Inflammatory macrophage treated with lipopolysaccharide for 1 hour (primary cell): ENCODE measurements at places on chromosomes 16 and 17.
A peak's percentile ranks its signal among the peaks of the same experiment; 100 is the strongest.

GRCh38 chr17:75664099-75664549 is 2.8 kb downstream of the RECQL5 start:
- DNase-seq = no peak

DNA sequence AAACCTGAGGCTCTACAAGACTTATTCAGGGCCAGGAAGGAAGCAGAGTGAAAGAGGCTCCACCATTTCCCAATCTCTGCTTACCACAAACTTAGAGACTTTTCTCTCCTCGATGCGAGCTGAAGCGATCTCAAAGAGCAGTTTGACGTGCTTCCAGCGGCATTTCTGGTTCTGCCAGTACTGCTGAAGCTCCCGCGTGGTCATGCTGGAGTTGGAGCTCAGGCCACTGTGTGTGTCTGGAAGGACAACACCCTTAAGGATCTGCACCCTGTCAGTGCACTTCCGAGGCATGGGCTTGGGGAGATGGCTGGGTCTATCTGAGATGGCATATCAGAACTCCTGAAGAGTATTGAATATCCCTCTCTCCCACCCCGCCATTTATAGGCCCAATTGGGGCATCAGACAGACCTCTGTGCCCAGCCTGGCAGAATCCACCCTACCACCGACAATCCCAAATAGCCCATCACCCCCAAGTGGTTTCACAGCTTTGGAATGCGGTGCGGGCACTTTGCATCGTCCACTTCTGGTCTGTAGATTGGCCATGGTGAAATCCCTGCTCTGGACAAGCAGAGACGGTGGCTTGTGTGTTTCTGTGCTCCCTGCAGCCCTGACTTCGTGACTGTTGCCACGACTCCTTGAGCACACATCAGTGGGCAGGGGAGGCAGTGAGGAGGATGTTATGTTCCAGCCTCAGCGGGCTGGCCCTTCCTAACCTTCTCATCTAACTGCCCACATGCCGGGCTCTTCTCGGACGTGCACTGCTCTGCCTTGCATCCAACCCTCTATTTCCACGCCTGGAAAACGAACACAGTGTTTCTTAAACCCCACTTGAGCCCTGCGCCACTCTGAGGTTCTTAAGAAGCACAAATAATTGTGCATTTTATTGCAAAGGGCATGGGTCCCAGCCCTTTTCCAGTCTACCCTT is 5.2 kb downstream of the SNX20 start:
- DNase-seq = no peak

- DNase-seq = no peak
Observed at GRCh38 chr17:40846515-40847144, 20.4 kb downstream of the KRT12 start.

GRCh38 chr17:58089111-58089510 is 5.9 kb downstream of the DYNLL2 start:
- no peak for DNase-seq

DNA sequence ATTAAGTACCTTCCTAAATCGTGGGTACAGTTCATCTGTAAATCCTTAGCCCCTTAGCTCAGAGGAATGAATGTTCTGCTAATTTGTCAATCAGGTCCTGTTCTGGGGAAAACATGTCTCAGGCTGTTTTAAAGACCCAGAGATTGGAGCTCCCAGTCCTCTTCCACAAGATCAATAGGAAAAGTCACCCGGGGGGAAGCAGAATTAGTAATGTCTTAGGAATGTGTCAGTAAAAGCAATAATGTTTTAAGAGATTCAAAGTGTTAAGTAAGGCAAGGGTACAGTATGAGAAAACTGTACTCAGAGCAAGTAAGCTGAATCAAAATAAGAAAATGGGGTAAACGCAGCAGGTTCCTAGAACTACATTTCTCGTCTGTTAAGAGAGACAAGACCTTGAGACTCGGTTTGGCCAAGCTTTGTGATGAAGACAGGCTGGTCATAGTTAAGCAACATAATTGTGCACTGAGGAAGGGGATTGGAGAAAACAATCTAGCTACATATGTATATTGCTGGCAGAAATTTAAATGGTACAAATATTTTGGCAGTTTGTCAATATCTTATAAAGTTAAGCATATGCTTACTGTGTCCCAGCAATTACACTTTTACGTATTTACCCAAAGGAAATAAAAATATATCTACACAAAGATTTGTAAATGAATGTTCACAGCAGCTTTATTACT is 192.9 kb upstream of the C17orf78 start:
- no peak for DNase-seq

DNA sequence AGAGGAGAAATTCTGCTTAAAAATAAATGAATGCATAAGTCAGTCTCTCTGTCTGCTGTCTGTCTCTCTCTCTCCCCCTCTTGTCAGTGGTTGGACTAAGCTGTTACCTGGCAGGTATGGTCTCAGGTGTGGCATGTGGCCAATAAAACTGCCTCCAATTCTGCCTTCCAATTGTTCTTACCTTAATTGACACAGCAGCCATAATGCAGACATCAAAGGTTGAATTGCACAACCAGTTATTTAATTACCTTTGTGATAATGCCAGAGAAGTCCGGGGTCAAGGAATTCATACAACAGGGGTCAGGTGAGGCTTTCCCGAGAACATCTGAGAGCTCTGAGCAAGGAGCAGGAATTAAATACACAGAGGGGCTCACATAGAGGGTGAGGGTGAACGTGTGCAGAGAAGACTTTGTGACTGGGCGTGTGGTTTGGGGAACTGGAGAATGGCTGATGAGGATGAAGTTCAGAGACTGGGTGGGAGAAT is 78.8 kb upstream of the CDYL2 start:
- DNase-seq = no peak

DNA sequence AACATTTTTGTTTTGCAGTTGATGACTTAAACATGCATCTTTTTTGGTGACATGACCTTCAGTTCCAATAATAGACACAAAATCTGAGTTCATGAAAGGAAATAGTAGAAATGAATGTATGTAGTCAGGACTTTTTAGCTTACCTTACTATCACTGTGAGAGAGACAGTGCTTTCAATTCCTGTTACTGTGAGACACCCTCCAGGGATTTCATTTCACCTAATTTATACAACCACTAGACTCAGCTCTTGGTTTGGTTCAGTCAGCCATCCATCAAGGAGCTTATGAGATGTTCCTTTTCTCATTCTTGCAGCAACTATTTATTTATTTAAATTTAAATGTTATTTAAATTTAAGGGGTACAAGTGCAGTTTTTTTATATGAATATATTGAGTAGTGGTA is 77.9 kb downstream of the MAP2K4 start:
- no peak for DNase-seq

DNA sequence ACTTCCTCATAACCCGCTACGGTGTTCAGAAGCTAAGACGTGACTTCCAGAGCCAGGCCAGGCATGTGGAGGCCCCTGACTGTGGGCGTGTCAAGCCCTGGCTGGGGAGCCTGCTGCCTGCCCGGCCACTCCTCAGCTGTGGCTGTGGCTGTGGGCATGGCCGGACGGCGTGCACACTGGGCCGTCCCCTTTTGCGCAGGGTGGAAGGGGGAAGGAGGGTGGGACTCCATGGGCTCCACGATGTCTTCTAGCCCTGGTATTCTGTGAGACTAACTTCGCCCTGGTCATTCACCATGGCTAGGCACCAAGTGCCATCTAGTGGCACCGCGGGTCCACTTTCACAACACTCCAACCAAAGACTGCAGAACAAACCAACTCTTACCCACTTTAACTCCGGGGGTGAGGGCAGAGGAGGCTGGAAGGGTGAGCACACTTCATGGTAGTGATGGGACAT is 67.9 kb downstream of the N4BP1 start:
- DNase-seq = peak; percentile 76

DNA sequence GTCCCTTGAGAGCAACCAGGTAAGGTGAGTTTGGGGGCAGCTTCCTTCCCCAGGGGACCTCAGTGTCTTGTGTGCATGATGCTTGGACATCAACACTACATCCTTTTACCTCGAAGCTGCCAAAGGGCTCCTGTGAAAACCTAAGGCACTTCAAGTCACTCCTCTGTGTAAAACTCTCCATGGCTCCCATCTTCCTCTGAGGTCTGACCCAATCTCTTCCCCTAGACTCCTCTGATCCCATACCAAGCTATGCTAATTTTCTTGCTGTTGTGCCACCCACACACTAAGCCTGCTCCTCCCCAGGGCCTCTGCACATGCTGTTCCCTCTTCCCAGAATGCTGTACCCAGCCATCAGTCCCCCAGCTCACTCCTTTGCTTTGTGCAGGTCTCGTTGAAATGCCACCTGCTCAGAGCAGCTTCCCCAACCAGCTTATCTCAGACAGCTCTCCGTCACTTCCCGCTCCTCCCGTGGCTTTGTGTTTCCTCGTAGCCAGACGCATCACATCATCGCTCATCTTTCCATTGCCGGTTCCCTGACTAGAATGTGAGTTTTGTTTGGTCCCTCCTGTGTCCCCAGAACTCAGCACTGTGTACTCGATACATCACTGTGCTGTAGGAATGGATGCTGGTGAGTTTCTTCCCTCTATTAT is 78.4 kb downstream of the CNGB1 start:
- DNase-seq = peak; percentile 63

DNA sequence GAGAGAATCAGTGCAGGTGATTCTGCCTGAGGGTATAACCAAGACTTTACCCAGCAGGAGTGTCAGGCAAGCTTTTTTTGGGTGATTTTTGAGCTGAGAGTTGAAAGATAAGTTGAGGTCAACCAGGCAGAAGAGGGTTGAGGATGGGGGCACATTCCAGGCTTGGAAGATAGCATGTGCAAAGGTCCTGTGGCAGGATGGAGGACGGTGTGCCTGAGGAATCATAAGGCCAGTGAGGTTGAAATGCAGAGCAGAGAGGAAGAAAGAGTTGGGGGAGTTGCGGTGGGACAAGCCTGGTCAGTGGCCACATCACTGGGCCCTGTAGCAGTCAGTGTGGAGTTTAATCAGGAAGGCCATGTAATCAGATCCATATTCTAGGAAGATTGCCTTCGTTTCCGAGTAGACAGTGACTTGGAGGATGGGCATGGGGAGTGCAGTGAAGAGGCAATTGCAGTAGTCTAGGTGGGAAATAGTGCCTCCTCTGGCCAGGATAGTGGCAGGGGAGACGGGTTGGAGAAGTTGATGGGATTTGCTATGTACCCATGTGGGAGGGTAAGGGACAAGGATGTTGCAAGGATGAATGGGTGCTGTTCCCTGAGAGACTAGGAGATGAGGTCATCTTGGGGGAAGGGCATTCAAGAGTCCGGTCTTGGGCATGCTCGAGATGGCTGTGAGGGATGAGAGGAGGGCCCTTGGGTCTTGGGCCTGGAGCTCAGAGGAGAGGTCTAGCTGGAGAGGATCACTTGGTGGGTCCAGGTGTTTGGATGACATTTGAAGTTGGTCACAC is 3.9 kb downstream of the PLEKHG4 start:
- peak; percentile 43 for DNase-seq

DNA sequence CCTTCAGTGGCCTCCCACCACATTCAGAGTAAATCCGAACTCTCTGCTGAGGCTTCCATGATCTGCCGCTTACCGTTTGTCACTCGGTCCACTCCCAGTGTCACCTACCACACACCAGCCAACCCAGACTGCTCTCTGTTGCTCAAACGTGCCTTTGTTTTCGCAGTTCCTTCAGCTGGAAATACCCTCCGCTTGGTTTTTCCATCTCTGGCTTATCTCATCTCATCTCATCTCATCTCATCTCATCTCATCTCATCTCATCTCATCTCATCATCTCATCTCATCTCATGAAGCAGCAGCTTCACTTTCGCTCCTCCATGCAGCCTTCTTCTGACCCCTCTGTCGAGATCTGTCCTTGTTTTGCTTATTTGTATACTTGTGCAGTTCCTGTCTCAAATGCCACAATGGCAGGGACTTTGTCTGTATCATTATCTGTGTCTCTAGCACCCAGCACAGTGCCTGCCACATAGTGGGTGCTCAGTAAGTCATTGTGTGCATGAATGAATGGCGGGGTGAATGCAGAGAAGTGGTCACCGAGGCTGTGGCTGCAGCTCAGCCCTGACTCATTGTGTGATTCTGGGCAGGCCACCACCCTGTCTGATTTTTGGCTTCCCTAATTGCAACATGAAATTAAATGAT is 3.8 kb upstream of the SNX20 start:
- peak; percentile 64 for DNase-seq

DNA sequence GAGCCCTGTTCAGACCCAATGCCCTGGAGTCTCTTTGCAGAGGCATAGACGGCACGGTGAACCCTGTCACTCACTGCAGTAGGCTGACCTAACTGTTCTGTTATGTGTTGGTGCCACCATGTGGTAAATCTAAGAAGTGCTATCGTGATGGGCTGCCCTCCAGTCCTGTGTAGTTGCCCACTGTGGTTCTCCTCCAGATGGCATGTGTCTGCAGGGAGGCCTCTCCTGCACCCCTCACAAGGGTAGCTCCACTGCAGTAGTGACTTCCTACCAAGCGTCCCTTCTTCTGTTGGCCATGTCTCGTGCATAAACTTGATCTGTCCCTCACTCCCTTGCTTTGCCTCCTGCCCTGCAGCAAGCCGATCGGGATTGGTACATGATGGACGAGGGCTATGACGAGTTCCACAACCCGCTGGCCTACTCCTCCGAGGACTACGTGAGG is 5.8 kb downstream of the DHX38 start:
- DNase-seq = peak; percentile 84

DNA sequence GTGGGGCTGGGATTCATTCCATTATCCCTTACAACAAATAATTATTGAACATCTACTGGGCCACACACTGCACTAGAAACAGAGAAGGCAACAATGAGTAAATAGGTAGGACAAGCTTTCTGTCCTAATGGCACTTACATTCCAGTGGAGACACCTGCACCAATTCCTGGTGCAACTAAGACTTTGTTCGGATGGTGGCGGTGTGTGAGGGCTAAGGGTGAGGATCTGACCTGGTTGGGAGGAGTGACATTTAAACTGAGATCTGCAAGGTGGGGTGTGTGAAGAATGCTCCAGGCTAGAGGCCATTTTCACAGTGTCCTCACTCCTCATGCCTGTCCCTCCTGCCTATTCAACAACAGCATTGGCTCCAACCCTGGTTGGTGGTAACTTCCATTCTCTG is 510.0 kb downstream of the XYLT1 start:
- DNase-seq = no peak

DNA sequence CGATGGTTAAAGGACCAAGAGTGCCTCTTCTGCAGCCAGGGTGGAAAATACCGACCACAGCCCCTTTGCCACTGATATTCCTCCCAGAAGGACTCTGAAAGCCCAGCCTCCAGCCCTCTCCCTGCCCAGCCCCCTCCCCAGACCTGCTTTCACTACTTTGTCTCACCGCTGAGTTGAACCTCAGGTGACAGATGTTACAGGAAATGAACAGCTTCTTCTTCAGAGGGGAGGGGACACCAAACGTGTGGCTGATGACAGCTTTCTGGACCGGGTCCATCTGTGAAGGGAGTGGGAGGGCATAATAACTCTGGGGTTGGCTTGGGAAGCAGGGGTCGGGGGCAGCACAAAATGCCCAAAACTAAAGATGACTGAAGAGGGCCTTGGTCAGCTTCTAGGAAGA is 14.2 kb downstream of the NKIRAS2 start:
- DNase-seq = no peak

DNA sequence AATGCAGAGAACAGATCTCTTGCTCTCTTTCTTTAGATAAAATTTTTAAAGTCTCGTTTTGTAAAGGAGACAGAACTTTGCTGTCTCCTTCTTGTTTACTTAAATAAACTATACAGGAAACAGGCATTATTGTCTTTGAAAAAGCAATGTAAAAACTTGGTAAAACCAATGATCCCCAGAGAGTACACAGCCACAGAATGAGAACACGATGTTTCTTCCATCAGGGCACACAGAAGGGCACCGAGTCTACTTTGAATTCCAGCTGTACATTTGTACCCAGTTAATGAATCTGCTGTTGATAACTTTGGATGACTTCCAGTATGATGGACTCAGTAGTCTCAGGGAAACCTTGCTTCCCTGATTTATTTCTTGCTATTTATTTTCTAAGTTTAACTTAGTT is 8.1 kb upstream of the TMEM100 start:
- no peak for DNase-seq

- no peak for DNase-seq
Observed at GRCh38 chr17:1626333-1626732, 2.3 kb downstream of the SLC43A2 start.

GRCh38 chr17:72850410-72851118 is 241.9 kb downstream of the SLC39A11 start:
- no peak for DNase-seq
